ENCODE measurements at places on chromosomes 6 and 20. TPM values are rescaled to one million over a fixed set of nuclear protein-coding genes. Genes with fewer than 3 reads are reported as not detected.

Gene SAYSD1
- total RNA-seq, result 6.2 TPM

Gene CD24
- 307 TPM for total RNA-seq

Gene SPATS1
- not detected for total RNA-seq

Gene EMILIN3
- total RNA-seq, result 0.43 TPM

Gene CST5
- total RNA-seq, result not detected

Gene LY6G6F
- not detected for total RNA-seq

Gene RIPK1
- 12.2 TPM for total RNA-seq

Gene LPA
- 0.07 TPM for total RNA-seq

Gene BHLHE23
- total RNA-seq, result not detected

Gene HLA-DMA
- 2.6 TPM for total RNA-seq

Gene RSPH4A
- 0.15 TPM for total RNA-seq

Gene FAXC
- 5.9 TPM for total RNA-seq

Gene NR2E1
- not detected for total RNA-seq

Gene SLC24A3
- total RNA-seq, result not detected

Gene GINS1
- total RNA-seq, result 34.6 TPM

Gene GNAS-AS1
- total RNA-seq, result not detected

Gene PBOV1
- total RNA-seq, result not detected

Gene SRF
- total RNA-seq, result 16.2 TPM

Gene STK35
- total RNA-seq, result 12.1 TPM

Gene MMP24
- 22.6 TPM for total RNA-seq

Gene FOXQ1
- 5.2 TPM for total RNA-seq

Gene SULF2
- 23.5 TPM for total RNA-seq

Gene GJA1
- 57.3 TPM for total RNA-seq

Gene RBCK1
- 138 TPM for total RNA-seq

Gene C4A
- total RNA-seq, result 1.4 TPM

Gene FAM184A
- total RNA-seq, result not detected

Gene EYA4
- total RNA-seq, result 8.3 TPM

Gene BLCAP
- total RNA-seq, result 48.8 TPM

Gene DOK5
- not detected for total RNA-seq

Gene OVOL2
- not detected for total RNA-seq

Gene NDRG3
- total RNA-seq, result 19.6 TPM

Gene RAMACL
- 0.11 TPM for total RNA-seq

Gene MAVS
- 21.8 TPM for total RNA-seq

Gene PPIL6
- 3.6 TPM for total RNA-seq

Gene RPS21
- 2,993 TPM for total RNA-seq

Gene PAK5
- not detected for total RNA-seq

Gene COL9A1
- not detected for total RNA-seq

Gene NOX3
- not detected for total RNA-seq

Gene SLC17A9
- not detected for total RNA-seq

Gene B3GALT4
- 0.56 TPM for total RNA-seq

Gene CCN5
- 27.5 TPM for total RNA-seq

Gene OLIG3
- not detected for total RNA-seq

Gene CST2
- 0.27 TPM for total RNA-seq

Gene PDE10A
- total RNA-seq, result 28.6 TPM

Gene FRK
- total RNA-seq, result 1.3 TPM

Gene ELOVL2
- 5.9 TPM for total RNA-seq

Gene TMEM244
- total RNA-seq, result not detected
